Dorsolateral prefrontal cortex (tissue), 122 donors: ENCODE measurements at places on chromosomes 2 and 18.
A peak's percentile ranks its signal among the peaks of the same experiment; 100 is the strongest.

DNA sequence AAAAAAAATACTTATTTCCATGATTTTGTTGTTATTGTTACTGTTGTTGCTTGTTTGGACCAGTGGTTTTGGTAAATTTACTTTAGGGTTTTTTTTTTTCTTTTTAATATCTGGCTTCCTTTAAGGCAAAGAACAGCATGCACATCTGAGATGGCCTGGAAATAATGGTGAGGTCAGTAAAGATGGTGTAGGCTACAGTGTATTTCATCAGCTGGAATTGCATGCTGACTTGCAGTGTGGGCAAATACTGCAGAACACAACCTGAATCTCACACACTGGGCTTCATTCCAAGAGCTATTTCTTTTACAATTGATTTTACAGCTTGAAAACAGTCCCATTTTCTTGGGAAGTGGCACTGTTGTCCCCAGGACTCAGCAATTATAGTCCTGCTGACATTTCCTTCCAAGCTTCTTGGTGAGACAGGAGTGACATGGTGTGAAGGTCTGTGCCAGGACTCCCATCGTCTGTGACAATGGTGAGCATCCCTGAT lies 376.1 kb upstream of the SOX11 start:
- no peak for DNase-seq

DNA sequence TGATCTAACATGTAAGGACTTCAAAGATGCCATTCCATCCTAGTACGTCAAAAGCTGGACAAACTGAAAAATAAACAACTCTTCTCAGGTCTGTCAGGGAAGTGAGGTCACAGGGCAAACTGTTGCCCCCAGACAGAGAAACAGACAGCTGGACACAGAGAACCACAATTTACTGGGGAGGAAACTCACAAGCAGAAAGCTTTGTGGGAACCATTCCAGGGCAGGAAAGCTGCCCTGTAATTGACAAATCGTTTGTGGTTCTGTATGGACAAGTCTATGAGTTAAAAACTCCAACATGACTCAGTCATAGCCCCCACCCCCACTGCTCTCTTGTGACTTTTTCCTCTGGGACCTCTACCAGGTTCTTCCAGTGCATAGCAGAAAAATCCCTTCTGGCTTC lies 28.4 kb downstream of the MCEE start:
- no peak for DNase-seq

DNA sequence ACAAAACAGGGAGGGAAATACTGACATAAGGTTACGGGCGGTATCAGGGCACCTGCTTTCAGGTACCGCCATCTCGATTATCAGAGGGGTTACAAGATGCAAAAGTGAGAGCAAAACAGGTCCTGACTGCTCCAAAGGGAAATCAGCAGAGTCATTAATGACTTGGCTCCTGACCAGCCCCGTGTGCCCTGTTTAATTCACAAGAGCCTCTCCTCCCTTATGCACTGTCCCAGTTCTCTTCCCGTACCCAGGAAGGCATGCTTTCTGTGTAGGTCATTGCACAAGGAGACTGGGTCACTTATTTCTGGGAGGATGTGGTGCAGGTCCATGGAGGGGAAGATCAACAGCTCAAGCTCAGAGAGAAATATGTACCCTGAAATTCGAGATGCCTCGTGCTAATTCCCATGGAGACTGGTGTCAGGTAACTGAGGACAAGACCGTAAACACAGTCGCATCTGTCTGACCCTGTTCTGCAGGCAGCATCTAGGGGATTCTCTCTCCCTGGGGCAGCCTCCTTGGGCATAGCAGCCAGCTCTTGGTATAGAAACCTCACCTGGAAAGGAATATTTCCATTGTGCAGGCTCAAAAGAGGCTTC lies 79.9 kb downstream of the HNRNPLL start:
- DNase-seq = no peak

DNA sequence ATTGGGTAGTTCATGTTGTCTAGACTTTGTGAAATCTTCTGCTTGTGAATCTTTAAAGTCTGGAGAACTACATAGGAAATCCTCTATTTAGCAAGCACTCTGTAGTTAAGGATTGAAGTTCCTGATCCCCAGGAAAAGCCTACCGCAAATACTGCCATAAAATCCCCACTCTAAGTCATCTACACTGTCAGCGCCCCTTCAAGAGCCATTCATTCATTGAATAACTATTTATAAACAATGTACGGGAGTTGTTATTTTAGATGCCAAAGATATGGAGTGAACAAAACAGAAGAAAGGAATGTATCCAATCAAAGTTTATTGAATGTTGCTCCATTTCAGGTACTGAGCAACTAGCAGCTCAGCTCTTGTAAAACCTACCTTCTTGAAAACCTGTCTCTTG lies 36.5 kb upstream of the SLC39A10 start:
- DNase-seq = no peak

GRCh38 chr2:35168351-35168750 lies 1187.2 kb upstream of the CRIM1 start:
- no peak for DNase-seq

DNA sequence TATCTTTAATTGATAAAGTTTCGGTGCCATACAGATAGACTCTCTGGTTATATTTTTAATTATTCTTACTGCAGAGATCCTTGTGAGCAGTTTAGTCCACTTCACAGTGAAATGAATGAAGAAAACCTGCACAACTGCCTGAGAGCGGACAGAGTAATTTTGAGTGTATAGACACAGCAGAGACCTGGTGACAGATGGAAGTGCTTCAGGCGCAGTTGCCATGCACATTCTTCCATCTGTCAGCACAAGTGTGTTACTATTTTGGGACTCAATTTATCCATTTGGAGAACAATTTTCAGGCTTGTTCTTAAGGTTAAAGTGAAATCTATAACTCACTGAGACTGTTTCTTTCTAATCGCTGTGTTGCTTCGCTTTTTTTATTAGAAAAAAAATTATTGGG lies 147.8 kb upstream of the SPHKAP start:
- DNase-seq = no peak

DNA sequence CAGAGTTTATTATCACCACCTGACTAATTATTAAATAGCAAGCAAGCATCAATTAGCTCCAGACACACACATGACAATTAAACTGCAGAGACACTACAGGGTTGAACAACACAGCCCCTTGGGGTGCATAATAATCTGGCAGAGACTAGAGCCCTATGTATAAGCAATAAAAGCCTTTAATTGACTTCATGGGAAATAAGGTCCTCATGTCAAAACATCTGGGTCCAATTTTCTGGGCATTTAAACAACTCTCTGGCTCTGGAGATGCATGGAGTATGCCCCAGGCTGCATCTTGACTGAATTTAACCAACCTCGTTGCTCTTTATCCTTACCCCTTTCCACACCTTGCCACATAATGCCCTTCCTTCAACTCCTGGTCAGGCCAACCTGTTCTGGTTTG lies 270.7 kb upstream of the THUMPD2 start:
- DNase-seq = no peak

DNA sequence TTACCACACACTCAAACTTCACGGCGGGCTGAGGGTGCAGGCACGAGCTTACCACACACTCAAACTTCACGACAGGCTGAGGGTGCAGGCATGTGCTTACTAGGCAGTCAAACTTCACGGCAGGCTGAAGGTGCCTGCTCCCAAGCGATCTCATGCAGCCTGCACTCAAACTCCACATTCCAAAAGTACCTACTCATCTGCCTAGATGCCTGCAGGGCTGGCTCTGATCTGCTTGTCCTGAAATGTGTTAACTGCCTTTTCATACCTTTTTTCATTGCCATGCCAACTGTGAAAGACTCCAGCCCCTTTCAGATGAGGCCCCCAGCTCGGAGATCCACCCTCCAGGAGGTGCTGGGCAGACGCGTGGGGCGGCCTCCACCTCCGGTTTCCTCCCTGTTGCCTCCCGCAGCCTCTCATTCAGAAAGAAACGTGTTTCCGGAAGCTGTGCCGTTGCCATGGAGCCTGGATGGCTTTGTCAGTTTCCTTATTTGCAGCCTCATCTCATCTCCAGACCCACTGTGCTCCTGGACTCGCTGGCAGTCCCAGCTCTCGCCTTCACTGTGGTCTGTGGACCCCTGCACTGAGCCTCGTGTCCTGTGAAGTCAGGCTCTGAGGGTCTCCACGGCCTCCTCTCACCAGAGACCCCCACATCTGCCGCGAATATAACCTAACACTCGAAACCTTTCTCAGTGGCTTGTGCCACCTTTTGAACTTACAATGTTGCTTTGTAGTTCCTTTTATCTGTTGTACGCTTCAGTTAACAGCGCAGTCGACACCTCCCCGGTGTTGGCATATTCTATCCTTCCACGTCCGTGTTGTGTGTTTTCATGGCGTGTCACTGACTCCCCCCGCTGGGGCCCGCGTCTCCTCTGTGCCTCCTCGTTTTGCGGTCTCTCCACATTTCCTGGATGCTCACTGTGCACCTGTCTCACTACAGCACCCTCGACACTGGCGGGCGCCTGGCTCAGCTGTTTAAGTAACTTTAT lies 106.1 kb upstream of the ALKAL2 start:
- DNase-seq = peak; percentile 64

- DNase-seq = no peak
Measured at GRCh38 chr2:231722721-231723307, 14.5 kb downstream of the PTMA start.

GRCh38 chr2:28557389-28558131 lies 61.7 kb downstream of the PLB1 start:
- no peak for DNase-seq

GRCh38 chr2:241390301-241391206 lies 34.5 kb downstream of the FARP2 start:
- DNase-seq = no peak

DNA sequence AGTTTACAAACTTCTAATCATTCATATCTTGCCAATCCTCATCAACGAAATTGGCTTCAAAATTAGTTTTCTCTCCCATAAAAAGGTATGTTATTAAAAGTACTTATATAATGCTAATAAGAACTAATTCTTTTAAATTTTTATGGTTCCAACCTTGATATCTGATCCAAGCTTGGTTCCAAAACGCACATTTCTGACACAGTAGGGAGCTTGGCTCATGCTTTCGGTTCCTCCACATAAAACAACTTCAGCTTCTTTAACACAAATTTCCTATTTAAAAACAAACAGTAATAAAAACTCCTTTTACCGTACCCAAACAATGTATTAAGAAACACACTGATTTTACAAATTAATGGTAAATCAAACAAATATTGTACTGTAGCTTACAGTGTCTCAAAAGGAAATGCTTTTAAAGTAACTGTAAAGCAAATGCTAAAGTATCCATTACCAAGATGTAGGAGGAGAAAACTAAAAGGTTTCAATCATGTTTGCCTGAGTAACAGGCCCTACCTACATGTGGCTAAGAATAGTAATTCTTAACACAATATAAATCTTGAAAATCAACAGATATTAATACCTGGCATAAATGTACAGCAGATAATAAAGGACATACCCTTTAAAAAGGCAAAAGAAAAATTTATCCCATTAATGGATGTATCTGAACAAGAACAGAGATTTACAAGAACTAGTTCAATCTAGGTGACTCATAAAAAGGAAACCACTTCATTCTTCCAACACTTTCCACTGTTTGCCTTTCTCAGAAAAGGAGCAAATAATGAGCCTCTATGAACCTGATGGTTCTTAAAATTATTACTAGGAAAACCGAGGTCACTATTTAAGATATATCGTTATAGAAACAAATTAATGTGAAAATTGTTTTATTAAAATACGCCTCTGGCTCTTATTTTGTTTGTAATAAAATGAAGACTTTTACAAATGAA lies 17.5 kb downstream of the ACAA2 start:
- no peak for DNase-seq

DNA sequence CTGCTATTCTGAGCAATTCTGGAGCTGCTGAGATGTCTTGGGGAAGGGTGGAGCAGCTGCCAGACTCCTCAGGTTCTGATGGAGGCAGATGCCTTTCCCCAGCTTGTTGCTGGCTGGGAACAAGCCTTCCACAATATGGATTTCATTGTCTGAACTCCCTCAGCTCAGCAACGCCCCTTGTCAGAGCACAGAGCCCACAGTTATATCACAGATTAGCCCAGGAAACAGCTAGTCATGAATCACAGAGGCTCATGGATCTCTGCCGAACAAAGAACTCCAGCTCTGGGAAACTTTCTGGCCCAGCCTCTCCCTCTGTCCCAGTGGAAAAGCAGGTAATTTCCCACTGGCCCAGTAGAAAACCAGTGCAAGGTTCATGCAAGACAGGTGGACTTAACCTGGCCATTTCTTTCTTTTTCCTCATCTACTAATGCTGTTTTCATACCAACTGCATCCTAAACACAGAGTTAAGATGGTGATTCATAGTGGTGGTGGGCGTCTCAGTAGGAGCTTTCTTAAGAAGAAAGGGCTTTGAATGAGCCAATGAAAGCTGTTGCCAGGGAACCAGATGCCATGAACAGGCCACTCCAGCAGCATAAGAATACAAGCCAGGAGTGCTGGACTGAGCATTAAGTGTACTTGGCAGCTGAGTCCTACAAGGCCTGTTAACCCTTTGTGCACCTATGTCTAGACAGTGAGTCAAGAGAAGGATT lies 8.7 kb upstream of the KIAA2012 start:
- DNase-seq = no peak

DNA sequence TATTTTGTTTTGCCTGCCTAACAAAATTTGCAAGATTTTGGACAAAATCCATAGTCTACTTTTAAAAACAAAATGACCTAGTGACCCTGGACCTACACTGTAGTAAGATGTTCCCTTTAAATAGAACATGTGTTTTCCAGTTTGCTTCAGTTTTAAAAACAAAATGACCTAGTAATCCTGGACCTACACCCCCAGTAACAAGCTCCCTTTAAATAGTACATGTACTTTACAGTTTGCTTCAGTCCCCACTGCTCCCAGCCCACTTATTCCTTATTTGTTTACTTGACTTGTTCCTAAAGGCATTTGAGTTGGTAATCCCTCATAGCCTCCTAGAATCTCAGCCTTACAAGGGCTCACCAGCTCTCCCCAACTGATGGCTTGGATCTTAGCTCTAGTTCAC lies 34.5 kb upstream of the HTR2B start:
- no peak for DNase-seq

- no peak for DNase-seq
Measured at GRCh38 chr2:200782251-200782650, 29.5 kb upstream of the BZW1 start.

GRCh38 chr18:26646901-26647300 lies 98.5 kb upstream of the KCTD1 start:
- DNase-seq = no peak
